ENCODE measurements at places on chromosomes 12 and 14.

GRCh38 chr14:103543140-103543539 is 14.1 kb downstream of the TRMT61A start:
- no peak for DNase-seq

DNA sequence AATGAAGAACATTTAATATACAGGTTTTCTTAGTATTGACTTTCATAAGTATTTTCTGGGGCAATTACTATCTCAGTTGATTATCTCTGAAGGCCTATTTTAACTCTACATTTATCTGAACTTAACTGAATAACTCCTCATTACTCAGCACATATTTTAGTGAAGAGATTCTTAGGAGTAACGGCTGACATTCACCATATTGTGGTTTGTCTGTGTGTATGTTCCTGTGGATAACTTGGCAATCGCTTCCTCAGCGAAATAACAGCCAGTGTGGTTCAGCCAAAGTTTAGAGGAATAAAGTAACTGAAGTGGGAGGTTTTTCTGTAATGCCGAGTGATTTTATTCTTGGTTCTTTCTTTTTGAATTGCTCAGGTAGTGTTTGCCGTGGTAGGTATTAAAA is 168.0 kb downstream of the RAD51B start:
- DNase-seq = no peak

GRCh38 chr12:127191129-127191528 is 1075.8 kb upstream of the TMEM132C start:
- DNase-seq = no peak

- no peak for DNase-seq
These were observed 65.1 kb downstream of the DIP2B start for GRCh38 chr12:50569876-50570275.

DNA sequence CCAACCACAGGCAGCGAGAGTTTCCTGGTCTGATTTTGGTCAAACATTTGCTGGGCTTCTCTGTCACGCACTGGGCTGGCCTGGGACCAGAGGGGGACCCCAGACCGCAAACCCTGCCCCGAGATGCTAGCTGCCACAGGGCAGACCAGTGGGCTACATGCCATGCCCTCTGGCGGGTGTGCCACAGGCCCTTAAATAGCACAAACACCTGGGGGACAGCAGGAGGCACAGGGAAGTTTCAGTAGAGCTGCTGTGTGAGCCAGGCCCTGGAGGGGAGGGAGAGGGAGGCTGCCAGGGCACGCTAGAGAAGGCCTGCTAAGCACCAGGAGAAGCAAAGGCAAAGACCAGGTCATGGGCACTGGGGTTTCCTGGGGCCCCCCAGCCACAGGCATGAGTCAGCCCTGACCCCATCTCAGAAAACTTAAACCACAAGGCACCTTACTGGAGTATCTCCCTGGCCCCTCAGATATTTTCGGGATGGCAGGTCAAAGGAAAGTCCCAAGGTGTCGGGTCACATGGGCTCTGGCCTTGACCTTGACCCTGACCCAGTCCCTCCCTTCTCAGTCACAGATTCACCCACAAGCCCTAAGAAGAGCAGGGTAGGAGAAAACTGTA is 29.2 kb downstream of the ITPK1 start:
- DNase-seq = no peak

DNA sequence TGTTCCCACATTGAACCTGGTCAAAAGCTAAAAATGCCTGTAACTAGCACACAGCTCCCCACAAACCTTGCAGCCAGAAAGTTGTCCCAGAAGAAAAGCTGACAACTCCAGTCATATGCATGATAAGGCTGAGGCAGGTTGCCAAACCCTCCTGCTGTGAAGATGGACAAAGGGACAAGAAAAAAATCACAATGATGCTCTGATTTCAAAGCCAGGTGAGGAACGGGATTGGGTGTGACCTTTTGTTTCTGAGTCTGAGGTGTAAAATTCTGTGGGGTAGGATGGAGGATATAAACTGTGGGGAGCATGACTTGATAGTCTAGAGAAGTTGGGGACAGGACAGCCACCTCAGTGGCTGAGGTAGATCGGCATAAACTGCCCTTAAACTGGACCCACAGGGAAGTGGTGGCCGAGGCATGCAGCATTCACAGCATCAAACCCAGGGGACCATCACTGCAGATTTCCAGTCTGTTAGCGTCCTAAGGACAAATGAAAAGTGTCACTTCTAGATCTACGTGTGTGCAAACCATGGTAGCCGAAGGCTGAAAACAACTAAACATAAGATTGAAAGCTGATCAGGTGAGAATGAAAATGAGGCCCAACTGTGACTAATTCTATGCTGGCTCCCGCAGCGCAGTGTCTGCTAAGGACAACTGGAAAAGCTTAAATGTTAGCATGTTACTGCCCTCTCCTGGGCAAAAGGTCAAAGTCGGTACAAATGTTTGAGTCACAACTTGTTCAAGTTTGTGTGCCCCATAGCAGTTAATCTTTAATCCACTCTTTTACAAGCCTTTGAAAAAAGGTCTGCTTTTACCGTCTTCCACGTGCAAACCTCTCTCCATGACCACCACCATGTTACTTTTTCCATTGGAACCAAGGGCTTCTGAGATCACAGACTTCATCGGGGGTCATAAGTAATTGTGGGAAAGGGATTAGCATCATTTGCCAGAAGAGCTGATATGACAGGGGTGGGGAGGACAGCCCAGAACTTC is 39.8 kb downstream of the GRIN2B start:
- no peak for DNase-seq

GRCh38 chr14:58491593-58491992 is 64.1 kb downstream of the KIAA0586 start:
- DNase-seq = no peak

Data from hypothalamus (tissue), 51 donors.